Skeletal muscle tissue (tissue), 5 donors: ENCODE measurements at places on chromosomes 6 and 20. TPM values are rescaled to one million over a fixed set of nuclear protein-coding genes. Genes with fewer than 3 reads are reported as not detected.

TNF gene
- not detected for total RNA-seq

UNC93A gene
- not detected for total RNA-seq

SPTLC3 gene
- total RNA-seq: 9.9 TPM

LTB gene
- total RNA-seq: 2.1 TPM

MCM8 gene
- total RNA-seq: 4.7 TPM

EPHA7 gene
- 8.4 TPM for total RNA-seq

RIOK1 gene
- total RNA-seq: 18.3 TPM

CDSN gene
- not detected for total RNA-seq

RAET1E gene
- total RNA-seq: 1.0 TPM

LPA gene
- not detected for total RNA-seq

CLPSL1 gene
- total RNA-seq: not detected

SIRPD gene
- not detected for total RNA-seq

FOXF2 gene
- 0.52 TPM for total RNA-seq

CNPY3 gene
- 9.4 TPM for total RNA-seq

ESR1 gene
- 1.0 TPM for total RNA-seq

LPIN3 gene
- total RNA-seq: 0.52 TPM

CDH26 gene
- total RNA-seq: 0.52 TPM

TFAP2D gene
- not detected for total RNA-seq

BCLAF1 gene
- total RNA-seq: 87.2 TPM

PLEKHG1 gene
- total RNA-seq: 13.6 TPM

ECT2L gene
- total RNA-seq: under 0.01 TPM

SCUBE3 gene
- total RNA-seq: 0.52 TPM

CRIP3 gene
- total RNA-seq: 2.1 TPM

C20orf96 gene
- total RNA-seq: 1.0 TPM

FOXS1 gene
- 3.1 TPM for total RNA-seq

EZR gene
- total RNA-seq: 21.4 TPM

REM1 gene
- 4.7 TPM for total RNA-seq

HACE1 gene
- 19.8 TPM for total RNA-seq

NRSN1 gene
- total RNA-seq: not detected

SAMD3 gene
- 8.9 TPM for total RNA-seq

TEAD3 gene
- total RNA-seq: 6.8 TPM

ENPP4 gene
- total RNA-seq: 25.1 TPM

DOK5 gene
- 31.3 TPM for total RNA-seq

DYNLT2 gene
- 0.52 TPM for total RNA-seq

BACH2 gene
- 3.7 TPM for total RNA-seq

TTLL9 gene
- 0.52 TPM for total RNA-seq

KIAA1755 gene
- total RNA-seq: 3.7 TPM

KDM1B gene
- 16.2 TPM for total RNA-seq

CEP85L gene
- 42.3 TPM for total RNA-seq

RBM24 gene
- total RNA-seq: 116 TPM

OR2H1 gene
- not detected for total RNA-seq
